ENCODE measurements at places on chromosomes 7 and 10.
A peak's percentile ranks its signal among the peaks of the same experiment; 100 is the strongest.

DNA sequence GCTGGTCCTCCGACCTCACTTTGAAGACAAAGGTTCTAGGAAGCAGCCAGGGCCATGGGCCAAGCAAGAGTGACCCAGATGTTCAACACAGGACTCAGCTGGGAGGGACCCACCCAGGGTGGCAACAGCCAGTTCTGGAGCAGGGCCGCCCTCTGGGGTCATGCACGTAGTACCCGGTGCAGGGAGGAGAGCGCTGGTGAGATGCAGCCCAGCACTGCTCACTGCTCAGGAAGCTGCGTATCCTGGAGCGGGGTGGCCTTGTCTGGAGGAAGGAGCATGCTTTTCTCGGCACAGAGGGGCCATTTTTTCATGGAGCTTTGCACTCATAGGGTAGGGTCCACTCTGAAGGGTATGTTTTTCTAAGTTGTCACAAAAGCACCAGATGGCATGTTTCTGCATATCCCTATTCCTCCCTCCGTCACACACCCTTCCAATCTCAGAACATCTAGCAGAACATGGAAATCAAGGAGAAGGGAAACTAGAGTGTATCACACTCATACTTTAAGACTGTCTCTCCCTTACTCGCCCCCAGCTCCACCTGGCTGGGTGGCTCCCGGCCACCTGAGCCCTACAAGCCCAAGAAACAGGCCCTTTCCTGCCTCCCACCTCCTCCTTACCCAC is 132.6 kb downstream of the CDH23 start:
- peaks cover 13% of the 10 kb centered on the region for H3K27me3 ChIP-seq
- no peak for DNase-seq
- H3K36me3 ChIP-seq: no peaks in the 10 kb centered on the region
- no peak overlapping the region for H3K4me3 ChIP-seq
- no peak overlapping the region for H3K27ac ChIP-seq

DNA sequence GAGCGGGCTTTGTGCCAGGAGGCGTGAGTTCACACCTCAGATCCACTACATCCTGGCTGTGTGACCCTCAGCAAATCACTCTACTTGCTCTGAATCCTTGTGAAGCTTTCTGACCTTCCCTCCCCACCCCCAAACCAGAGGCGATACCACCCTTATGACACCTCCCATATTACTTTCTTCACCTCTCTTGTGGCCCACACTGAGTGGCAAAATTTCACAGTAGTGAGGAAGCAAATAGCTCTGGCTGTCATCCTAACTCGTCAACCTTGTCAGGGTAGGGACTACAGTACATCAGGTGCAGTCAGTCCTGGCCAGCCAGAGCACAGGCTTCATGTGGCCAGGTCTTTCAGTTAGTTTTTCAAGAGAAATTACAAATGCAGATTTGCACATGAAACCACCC is 19.1 kb downstream of the COL13A1 start:
- H3K4me3 ChIP-seq: no peak overlapping the region
- H3K27me3 ChIP-seq: peaks cover 5% of the 10 kb centered on the region
- no peak overlapping the region for H3K27ac ChIP-seq
- no peak for DNase-seq

GRCh38 chr7:55157764-55158105 is 138.9 kb downstream of the EGFR start:
- no peaks in the 10 kb centered on the region for H3K4me1 ChIP-seq
- no peaks in the 10 kb centered on the region for H3K36me3 ChIP-seq
- DNase-seq: no peak
- no peak overlapping the region for H3K4me3 ChIP-seq

DNA sequence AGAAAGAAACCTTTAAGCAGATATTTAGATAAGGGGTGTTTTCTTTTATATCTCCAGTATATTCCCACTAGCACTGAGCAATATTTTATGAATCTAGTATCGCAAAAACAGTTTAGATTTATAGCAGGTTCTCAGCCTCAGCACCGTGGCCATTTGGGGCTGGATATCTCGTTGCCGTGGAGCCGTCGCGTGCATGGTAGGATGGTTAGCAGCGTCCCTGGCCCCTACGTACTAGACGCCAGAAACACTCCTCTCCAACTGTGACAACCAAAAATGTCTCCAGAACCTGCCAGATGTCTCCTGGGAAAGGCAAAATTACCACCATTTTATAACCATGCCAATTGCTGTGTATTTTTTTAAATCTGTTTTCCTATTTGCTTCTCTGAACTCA is 172.9 kb downstream of the CACNB2 start:
- H3K27ac ChIP-seq: no peak overlapping the region
- H3K27me3 ChIP-seq: no peaks in the 10 kb centered on the region

- H3K4me1 ChIP-seq: peaks cover 26% of the 10 kb centered on the region
- H3K4me3 ChIP-seq: peak overlapping the region; percentile 85
- no peak for DNase-seq
- H3K27ac ChIP-seq: no peak overlapping the region
- peaks cover 9% of the 10 kb centered on the region for H3K36me3 ChIP-seq
Measured at GRCh38 chr7:16422103-16422435, 731 bp upstream of the CRPPA start.

DNA sequence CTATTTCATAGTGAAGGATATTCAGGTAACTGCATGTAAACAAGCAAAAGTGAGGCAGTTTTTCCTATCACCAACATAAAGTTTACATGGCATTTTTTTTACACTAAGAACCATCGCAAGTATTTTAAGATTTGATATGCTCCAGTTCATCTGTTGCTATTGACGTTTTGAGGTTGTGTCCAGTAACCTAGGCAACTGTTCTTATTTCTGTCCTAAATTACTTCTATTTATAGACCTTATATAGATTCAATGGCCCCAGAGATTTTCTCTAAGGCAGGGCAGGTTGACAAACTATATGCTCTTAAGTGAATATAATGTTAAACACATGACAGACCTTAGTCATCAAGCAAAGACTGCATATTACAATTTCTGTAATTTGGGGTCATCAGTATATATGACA is 830.2 kb upstream of the LRRTM3 start:
- no peaks in the 10 kb centered on the region for H3K27me3 ChIP-seq
- no peak for DNase-seq
- no peaks in the 10 kb centered on the region for H3K36me3 ChIP-seq
- H3K4me1 ChIP-seq: no peaks in the 10 kb centered on the region
- H3K27ac ChIP-seq: no peak overlapping the region
- no peak overlapping the region for H3K4me3 ChIP-seq

GRCh38 chr10:42975558-42976340 is 101.1 kb upstream of the RET start:
- DNase-seq: no peak
- H3K4me3 ChIP-seq: no peak overlapping the region
- peaks cover 2% of the 10 kb centered on the region for H3K36me3 ChIP-seq
- no peaks in the 10 kb centered on the region for H3K4me1 ChIP-seq
- no peak overlapping the region for H3K27ac ChIP-seq

DNA sequence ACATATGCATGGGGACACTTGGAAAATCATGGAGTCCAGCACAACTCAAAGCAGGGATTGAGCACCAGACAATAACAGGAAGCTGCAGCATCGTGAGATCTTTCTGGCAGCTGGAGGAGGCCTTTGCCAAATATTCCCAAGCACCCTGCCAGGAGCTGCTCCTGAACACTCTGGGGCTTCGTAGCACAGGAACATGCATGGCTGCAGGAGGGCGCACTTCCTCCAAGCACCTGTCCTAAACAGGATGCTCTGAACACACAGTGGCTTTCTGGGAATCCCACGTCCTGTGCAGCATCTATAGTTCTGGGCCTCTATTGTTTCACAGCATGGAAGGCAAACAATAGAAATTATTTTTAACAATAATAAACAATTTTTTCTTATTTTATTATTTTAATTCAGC is 4.1 kb downstream of the ABLIM1 start:
- no peaks in the 10 kb centered on the region for H3K36me3 ChIP-seq
- no peak overlapping the region for H3K27ac ChIP-seq
- no peaks in the 10 kb centered on the region for H3K27me3 ChIP-seq

- H3K4me1 ChIP-seq: no peaks in the 10 kb centered on the region
- H3K36me3 ChIP-seq: no peaks in the 10 kb centered on the region
- no peak overlapping the region for H3K4me3 ChIP-seq
Measured at GRCh38 chr7:141242568-141242967, 168.7 kb downstream of the TMEM178B start.

GRCh38 chr10:113705344-113705652 is 25.6 kb downstream of the CASP7 start:
- DNase-seq: no peak
- no peak overlapping the region for H3K4me3 ChIP-seq
- H3K27ac ChIP-seq: no peak overlapping the region
- no peaks in the 10 kb centered on the region for H3K27me3 ChIP-seq

DNA sequence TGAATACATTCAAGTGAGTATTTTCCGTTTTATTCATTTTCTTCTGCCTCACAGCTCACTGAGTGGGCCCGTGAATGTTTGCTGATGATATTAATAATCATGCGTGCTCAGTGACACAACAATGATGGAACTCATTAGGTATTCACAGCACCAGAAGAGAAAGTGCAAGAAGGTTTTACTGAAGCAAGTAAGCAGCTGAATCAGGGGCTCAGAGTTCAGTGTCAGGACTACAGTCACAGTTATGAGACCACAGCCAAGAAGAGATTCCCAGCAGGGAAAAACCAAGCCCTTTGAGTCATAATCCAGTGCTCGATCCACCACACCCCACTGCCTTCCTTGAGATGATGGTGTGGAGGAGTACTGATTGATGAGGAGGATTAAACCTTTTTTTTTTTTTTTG is 247.4 kb downstream of the KIAA1217 start:
- H3K4me1 ChIP-seq: peaks cover 6% of the 10 kb centered on the region
- no peak overlapping the region for H3K4me3 ChIP-seq
- DNase-seq: no peak
- H3K36me3 ChIP-seq: peaks cover 2% of the 10 kb centered on the region
- H3K27me3 ChIP-seq: peaks cover 47% of the 10 kb centered on the region

GRCh38 chr7:70120851-70121250 is 522.6 kb downstream of the AUTS2 start:
- no peaks in the 10 kb centered on the region for H3K36me3 ChIP-seq
- no peak overlapping the region for H3K4me3 ChIP-seq
- DNase-seq: no peak
- no peak overlapping the region for H3K27ac ChIP-seq

DNA sequence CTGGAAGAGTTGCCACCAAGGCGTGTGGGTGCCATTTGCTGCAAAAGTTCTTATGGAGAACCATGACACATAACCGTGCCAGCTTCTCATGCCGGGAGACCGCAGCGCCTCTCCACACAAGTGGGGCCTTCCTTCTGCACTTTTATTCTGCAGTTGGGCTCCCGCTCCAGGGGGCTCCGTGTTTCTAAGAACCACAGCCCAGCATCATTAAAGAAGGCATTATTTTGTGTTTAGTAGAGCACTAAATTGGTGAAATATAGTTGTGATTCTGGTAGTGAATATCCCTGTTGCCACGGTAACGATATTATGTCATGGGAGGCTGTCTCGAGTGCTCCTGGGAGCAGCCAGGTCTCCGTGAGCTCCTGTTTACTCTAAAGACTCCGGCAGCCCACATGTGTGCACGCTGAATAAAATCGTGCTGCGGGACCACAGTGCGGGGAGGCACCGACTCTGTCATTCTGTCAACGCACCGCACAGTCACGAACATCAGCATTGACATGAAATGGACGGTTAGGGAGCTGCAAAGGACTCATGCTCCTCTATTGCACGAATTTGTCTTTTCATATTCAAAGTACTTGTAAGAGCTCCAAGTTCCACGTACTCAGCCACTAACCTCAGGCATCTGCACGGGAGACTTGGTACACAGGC is 68.8 kb upstream of the PITRM1 start:
- H3K4me3 ChIP-seq: no peak overlapping the region
- H3K36me3 ChIP-seq: peaks cover 4% of the 10 kb centered on the region
- H3K27ac ChIP-seq: no peak overlapping the region
- H3K27me3 ChIP-seq: peaks cover 19% of the 10 kb centered on the region

- DNase-seq: no peak
- no peak overlapping the region for H3K4me3 ChIP-seq
- H3K4me1 ChIP-seq: no peaks in the 10 kb centered on the region
- no peak overlapping the region for H3K27ac ChIP-seq
- H3K36me3 ChIP-seq: no peaks in the 10 kb centered on the region
Measured at GRCh38 chr10:20593649-20594048, 303.5 kb downstream of the NEBL start.

DNA sequence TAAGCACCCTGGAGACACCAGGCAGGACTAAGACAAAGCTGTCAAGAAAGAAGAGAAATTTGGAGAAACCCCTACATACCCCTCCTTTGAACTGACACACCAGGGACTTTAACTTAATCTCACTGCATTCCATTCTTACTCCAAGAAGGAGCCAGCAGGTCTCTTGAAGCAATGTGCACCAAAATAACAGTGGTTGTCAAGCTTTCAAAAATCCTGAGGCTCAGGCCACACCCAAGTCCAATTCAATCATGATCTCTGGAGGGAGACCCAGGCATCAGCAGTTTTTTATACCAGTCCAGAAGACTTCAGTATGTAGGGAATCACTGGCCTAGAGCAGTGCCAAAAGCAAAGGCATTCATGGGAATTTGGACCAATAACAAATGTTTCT is 6.8 kb downstream of the SLC25A13 start:
- DNase-seq: no peak
- H3K36me3 ChIP-seq: no peaks in the 10 kb centered on the region
- peaks cover 22% of the 10 kb centered on the region for H3K4me1 ChIP-seq

- no peak for DNase-seq
- H3K4me1 ChIP-seq: no peaks in the 10 kb centered on the region
- H3K36me3 ChIP-seq: no peaks in the 10 kb centered on the region
- no peak overlapping the region for H3K4me3 ChIP-seq
Measured at GRCh38 chr10:112006831-112007230, 176.7 kb downstream of the GPAM start.

- H3K4me3 ChIP-seq: no peak overlapping the region
- H3K4me1 ChIP-seq: no peaks in the 10 kb centered on the region
- H3K27me3 ChIP-seq: no peaks in the 10 kb centered on the region
- no peak overlapping the region for H3K27ac ChIP-seq
Measured at GRCh38 chr10:35874311-35875015, 232.4 kb upstream of the FZD8 start.

- H3K4me1 ChIP-seq: peaks cover 57% of the 10 kb centered on the region
- H3K27me3 ChIP-seq: no peaks in the 10 kb centered on the region
- no peak for DNase-seq
- H3K36me3 ChIP-seq: peaks cover 5% of the 10 kb centered on the region
- H3K4me3 ChIP-seq: peak overlapping the region; percentile 69
Measured at GRCh38 chr7:37408291-37409228, 40.1 kb downstream of the ELMO1 start.

DNA sequence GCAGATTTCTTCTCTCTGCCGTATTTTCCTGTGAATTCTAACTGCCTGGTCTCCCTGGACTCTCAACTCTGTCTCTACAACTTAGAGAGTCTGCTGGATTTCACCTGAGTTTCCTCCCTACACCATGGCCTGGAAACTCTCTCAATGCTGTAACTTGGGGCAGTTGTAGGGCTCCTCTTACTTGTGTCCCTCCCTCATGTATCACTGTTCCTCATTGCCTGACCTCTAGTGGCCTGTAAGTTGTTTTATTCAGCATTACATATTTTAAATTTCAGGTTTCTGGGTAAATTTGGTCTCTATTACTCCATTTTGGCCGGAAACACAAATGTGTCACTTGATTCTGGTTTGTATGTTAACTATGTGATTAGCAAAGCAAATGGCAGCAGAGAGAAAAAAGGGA is 70.9 kb downstream of the DYNC1I1 start:
- H3K36me3 ChIP-seq: peaks cover 2% of the 10 kb centered on the region
- no peak for DNase-seq
- H3K4me3 ChIP-seq: no peak overlapping the region
